ENCODE measurements at places on chromosomes 2 and 18.

DNA sequence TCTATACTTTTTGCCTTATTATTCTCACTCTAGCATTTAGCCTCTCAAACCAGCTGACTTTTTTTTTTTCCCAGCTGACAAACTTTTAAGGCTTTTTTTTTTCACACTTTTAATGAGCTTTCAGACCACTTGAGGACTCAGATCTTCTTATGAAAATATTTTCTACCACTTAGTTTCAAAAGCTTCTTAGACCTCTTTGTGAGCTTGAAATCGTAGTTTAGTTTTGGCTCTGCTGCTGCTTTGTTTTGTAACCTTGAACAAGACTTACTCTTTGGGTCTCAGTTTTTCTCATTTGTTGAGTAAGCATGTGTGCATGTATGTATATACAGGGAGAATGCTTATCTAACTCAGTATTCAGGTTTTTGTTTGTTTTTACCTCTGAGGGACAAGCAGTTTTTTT lies 3.5 kb downstream of the NBEAL1 start:
- DNase-seq, result no peak

DNA sequence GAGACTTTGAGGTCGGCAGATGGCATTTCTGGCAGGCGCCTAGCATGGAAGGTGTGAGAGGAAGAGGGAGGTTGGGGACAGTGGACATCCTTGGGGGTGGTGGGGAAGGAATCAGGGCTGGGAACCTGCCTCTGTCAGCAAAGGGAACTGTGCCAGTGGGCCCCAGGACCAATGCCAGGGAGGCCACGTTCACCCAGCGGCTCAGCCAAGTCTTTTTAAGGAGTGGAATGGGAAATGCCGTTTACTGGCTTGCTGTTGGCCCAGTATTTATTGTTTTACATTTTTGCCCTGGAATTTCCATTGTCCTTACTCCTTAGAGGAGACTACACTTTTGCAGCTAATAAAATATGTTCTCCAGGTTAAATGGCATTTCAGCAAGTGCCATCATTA lies 135.2 kb downstream of the MCFD2 start:
- DNase-seq, result no peak

DNA sequence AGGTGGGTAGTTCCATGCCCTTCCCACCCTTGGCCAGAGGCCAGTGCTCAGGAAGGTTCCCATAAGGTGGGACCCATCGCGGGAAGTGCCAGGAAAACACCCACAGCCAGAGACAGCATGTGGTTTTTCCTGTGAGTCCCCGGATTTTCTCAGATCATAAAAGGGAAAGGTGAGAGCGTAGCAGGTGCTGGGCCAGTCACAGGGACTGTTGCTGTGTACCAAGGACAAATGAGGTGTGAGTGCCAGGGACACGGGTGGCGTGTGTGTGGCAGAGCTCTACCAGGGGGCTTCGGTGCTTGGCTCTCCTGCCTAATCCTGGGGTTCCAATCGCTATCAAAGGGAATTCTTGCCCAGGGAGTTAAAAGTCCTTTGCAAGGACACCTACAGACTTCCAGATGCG lies 159.6 kb upstream of the SMAD2 start:
- no peak for DNase-seq

- no peak for DNase-seq
Measured at GRCh38 chr2:129758784-129759471, 220.5 kb upstream of the RAB6C start.

GRCh38 chr2:108632332-108633160 lies 86.7 kb upstream of the RANBP2 start:
- no peak for DNase-seq

Data from activated T-helper 1 cell treated with Interleukin-2 at 50 U/mL for 16 hours (primary cell).